ENCODE measurements at places on chromosomes 7 and 10. TPM values are rescaled to one million over a fixed set of nuclear protein-coding genes. Genes with fewer than 3 reads are reported as not detected.

The MMD2 gene
- not detected for total RNA-seq

The NPTX2 gene
- 0.08 TPM for total RNA-seq

The ABCB4 gene
- total RNA-seq: not detected

The GRID2IP gene
- total RNA-seq: 0.12 TPM

The CPN1 gene
- total RNA-seq: not detected

The RAB19 gene
- total RNA-seq: 23.9 TPM

The NME8 gene
- total RNA-seq: not detected

The ZNF438 gene
- total RNA-seq: 2.4 TPM

The TRPV5 gene
- total RNA-seq: not detected

The STK31 gene
- 0.27 TPM for total RNA-seq

The PPP1R3A gene
- not detected for total RNA-seq

The FRMD4A gene
- 0.31 TPM for total RNA-seq

The CTNNA3 gene
- not detected for total RNA-seq

The NACAD gene
- 0.05 TPM for total RNA-seq

The CFAP58 gene
- total RNA-seq: 0.24 TPM

The LAMB1 gene
- total RNA-seq: not detected

The FAS gene
- 38.6 TPM for total RNA-seq

The SEMA3C gene
- not detected for total RNA-seq

The GNGT1 gene
- total RNA-seq: not detected

The GPER1 gene
- total RNA-seq: not detected

The NODAL gene
- total RNA-seq: not detected

The CLRN3 gene
- not detected for total RNA-seq

The MYPN gene
- not detected for total RNA-seq

The FGL2 gene
- total RNA-seq: 4.0 TPM

The ADRB1 gene
- total RNA-seq: not detected

The CALML3 gene
- not detected for total RNA-seq

The FANK1 gene
- not detected for total RNA-seq

The SPRN gene
- not detected for total RNA-seq

The HOXA1 gene
- 0.16 TPM for total RNA-seq

The PNLIPRP3 gene
- total RNA-seq: not detected

The EXOC6 gene
- total RNA-seq: 13.5 TPM

The TRIM74 gene
- total RNA-seq: 0.44 TPM

The MYOF gene
- total RNA-seq: 13.7 TPM

The NKX1-2 gene
- total RNA-seq: not detected

The PKD1L1 gene
- total RNA-seq: 0.07 TPM

The SPDYE5 gene
- not detected for total RNA-seq

The GCK gene
- total RNA-seq: 2.4 TPM

The POM121C gene
- total RNA-seq: 82.7 TPM

The DNAJB6 gene
- total RNA-seq: 137 TPM

The NFKB2 gene
- 307 TPM for total RNA-seq

The TMEM130 gene
- 0.42 TPM for total RNA-seq

The ARPC1B gene
- total RNA-seq: 256 TPM

The KCND2 gene
- not detected for total RNA-seq

The TLL2 gene
- not detected for total RNA-seq

The MTURN gene
- total RNA-seq: 4.3 TPM

The CALHM1 gene
- total RNA-seq: not detected

All from activated T-helper 1 cell treated with anti-CD3 and anti-CD28 coated beads, Interleukin-12 subunit alpha, Interleukin-12 subunit beta, Interleukin-2, Interleukin-4 antibody, amounts not matched to agents 30 ng/mL and 10 ng/mL and 1 ng/mL, durations not matched to agents 14 hours and 24 hours and 36 hours (primary cell).